NCI-H187 treated with DMSO at 0.1 percent for 48 hours (cell line): ENCODE measurements at places on chromosomes 7 and 10.

DNA sequence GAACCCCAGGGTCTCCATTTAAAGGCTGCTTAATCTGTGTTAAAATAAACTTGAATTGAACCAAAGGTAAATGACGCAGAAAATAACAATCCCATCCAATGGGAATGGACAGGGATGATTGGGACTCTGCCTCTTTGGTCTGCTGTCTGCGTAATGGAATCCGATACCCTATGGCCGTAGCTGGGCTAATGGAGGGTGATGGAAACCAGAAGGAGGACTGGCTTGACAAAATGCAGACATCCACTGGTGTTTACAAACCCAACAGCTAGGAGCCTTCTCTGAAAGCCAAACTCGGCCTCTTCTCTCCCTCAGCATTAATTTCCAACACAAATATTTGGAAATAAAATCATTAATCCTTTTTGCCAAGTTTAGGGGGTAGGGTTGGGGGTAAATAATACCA lies 162.2 kb upstream of the CHST15 start:
- no peak for DNase-seq

DNA sequence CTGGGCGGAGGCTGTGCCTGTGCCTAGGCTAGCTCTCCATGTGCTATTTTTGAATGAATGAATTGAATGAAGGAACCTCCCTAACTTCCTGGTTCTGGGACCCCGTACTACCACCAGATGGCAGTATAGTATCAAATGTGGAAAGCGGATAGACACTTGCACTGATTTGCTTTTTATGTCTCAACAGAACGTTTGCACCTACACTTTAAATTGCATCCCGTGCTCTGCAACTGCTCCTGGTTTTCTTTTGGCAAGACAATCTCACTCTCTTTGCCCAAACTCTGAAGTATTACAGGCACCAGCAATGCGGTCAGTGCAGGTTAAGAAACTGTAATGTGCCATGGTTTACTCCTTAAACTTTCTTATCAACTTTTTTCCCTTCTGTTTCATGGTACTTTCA lies 6.5 kb downstream of the FZD8 start:
- DNase-seq: no peak

GRCh38 chr10:12547301-12547771 lies 198.0 kb downstream of the CAMK1D start:
- DNase-seq: no peak

DNA sequence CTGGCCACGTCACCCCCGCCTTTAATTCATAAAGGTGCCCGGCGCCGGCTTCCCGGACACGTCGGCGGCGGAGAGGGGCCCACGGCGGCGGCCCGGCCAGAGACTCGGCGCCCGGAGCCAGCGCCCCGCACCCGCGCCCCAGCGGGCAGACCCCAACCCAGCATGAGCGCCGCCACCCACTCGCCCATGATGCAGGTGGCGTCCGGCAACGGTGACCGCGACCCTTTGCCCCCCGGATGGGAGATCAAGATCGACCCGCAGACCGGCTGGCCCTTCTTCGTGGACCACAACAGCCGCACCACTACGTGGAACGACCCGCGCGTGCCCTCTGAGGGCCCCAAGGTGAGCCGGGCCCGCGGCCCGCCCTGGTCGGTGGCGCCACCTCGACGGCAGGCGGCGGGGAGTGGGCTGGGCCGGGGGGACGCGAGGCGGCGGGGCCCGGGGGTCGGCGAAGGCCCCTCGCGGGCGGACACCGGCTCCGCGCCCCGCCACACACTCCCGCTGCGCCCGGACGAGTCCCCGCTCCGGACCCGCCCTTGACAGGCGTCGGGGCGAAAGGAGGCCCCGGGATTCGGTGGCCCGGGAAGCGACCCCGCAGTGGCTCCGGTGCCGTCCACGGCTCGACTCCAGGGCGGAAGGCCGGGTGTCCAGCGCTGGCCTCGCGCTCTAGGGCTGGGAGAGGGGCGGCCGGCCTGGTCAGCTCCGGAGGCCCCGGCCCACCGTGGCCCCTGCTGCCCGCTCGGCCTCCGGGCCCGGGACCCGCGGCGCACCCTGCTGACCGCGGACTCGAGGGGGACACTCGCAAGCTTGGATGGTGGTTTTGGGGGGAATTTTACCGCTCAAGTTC lies 557 bp downstream of the BAG3 start:
- no peak for DNase-seq

DNA sequence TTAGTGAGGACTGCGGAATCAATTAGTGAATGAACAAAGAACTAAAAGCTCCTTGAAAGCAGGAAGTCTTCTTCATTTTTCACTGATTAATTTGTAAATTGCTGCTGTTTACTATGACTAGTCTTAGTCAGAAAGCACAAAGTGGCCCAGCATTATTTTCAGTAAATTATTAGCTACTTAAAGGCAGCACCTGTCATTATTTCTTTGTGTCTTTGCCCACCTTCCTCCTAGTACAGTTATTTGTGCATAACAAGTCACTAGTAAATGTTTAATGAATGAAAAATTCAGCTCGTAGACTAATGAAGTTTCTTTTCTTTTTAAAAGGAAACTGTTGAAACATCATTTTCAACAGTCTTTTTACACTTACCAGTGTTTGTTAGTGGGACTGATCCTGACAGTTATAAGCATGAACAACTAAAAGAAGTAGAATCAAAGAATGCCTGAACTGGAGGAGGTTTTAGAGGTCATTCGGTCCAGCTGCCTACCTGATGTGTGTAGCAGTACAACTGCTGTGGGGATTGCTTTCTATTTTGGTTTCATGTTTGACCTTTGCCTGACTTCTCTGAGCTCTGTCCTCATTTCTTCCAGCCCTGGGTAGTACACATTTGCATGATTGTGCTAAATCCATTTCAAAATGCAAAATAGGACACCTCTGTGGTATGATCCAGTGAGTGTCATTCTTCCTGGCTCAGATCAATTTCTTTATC lies 140.0 kb upstream of the PHYHIPL start:
- DNase-seq: no peak

DNA sequence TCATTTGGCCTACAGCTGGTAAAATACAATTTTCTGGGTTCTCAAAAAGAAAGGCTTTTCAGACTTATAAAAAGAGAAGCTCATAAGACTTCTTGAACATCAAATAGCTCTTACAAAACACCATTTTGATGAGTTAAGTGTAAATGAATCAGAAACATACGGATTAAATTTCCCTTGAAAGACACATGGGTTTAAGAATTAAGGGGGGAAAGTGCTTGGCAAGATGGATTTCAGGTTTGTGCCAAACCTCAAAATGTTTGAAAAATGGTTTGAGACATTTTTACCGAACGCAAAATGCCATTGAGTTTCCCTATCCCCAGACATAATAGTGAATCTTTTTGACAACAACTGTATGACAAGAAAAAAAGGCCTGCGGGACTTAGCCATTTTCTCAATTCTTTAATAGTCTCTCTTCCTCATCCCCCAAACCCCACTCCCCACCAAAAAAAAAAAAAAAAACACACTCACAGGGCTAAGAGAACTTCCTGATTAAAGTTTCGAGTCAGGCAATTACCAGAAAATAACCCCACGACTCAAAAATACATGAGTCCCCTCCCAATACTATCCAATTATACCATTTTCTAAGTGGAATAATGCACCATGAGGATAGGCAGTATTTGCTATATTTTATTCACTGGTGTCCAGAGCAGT lies 260.1 kb downstream of the TRIL start:
- DNase-seq: no peak

DNA sequence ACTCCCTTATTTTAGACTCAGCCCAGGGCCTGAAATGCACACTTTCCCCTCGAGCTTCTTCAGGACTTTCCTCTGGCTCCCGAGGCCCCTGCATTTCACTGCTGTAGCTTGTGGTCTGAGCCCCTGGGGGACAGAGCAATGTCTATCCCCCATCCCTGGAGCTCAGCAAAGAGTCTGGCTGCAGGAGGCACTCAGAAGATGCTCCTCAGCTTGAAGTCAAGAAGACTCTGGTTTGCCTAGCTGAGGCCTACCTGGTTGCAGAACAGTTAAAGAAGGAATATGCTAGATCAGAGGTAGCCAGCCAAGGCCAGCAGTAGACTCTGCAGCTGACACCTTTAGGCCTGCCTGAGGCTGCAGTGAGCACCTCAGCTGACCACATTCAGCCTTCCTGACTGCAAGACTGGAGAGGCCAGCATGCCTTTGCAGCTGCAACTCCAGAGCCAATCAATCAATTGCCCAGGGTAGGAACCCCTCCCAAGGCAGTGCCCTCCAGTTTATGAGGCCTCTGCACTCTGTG lies 36.9 kb upstream of the IKZF1 start:
- no peak for DNase-seq

GRCh38 chr10:101331956-101332355 lies 22.0 kb upstream of the BTRC start:
- no peak for DNase-seq

GRCh38 chr7:27532314-27532713 lies 130.4 kb downstream of the HIBADH start:
- no peak for DNase-seq

DNA sequence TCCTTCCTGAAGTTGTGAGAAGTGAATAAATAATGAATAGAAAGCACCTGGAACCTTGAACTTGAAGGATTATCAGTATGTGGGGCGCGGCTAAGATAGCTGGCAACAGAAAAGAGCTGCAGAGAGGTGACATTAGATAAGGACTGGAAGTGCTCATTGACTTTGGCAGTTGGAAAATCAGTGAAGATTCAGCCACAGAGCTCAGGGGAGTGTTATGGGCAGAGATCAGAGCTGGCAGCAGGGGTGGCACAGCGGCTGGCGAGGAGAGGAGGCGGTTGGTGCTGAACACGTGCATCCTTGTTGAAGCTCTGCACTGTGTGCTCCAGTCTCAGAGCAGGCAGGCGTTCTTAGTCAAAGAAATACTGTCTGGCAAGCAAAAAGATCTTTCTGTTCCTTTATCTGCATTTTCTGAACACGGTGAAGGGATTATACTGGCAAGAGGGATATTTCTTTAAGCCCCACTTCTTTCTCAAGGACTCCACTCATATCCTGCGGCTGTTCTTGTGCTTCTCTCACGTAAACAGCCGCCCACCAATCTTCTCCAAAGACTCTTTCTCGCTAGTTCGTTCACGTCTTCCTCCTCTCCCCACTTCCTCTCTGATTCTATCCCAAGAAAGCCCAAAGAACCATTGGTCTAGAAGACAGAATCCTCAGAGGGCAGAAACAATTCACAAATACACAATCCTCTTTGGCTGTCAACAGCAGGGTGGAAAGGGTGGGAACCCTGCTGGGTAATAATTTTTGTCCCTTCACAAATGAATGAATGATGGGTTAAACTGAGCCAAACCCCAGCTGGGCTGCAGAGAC lies 38.6 kb upstream of the ADD3 start:
- no peak for DNase-seq

GRCh38 chr10:116521424-116522290 lies 24.1 kb upstream of the PNLIP start:
- DNase-seq: no peak

GRCh38 chr7:38846280-38846679 lies 62.7 kb downstream of the VPS41 start:
- no peak for DNase-seq

- DNase-seq: no peak
These were observed 65.5 kb downstream of the RAMP3 start for GRCh38 chr7:45223078-45223477.

GRCh38 chr10:3785851-3786271 lies 852 bp upstream of the KLF6 start:
- no peak for DNase-seq

DNA sequence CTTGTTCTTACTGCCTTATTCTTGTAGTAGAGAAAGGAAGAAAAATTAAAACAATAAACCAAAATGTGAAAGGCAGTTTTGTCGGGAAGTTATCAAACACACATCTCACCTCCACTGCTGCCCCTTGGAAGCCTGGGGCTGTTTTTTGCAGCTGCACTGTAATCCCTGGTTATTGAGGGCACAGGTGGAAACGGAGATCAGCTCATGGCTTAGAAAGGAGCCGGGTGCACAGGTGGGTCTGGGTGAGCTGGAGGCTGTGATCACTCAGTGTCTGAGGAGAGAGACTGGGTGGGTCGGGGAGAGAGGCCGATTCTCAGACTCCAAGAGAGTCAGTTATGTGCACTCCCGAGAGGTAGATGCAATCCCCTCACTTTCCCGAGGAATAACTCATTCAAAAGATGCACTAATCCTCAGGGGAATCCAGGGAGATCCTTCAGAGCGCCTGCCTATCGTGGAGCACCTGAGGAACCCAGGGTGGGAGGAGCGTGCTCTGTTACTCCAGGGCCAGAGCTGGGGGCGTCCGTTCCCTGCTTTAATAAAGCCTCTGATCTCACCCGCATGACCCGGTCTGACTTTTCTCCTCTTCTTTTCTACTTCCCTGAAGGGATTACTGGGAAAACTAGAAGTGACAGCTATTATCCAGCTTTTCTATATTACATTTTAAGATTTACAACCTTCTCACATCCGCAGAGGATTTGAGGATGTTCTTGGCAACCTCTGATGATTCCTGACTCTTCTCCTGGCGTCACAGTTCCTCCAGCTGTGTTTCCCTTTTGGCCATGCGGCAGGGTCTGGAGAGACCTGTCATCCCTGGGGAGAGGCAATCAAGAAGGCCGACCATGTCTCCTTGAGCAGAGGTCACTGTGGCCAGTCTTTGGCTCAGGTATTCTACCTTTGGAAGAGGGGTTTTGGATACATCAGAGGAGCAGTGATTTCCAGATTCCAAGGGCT lies 82.1 kb downstream of the CAMK1D start:
- DNase-seq: no peak

- no peak for DNase-seq
These were observed 113.0 kb downstream of the CCDC3 start for GRCh38 chr10:12888470-12888869.

GRCh38 chr10:69382382-69383117 lies 34.2 kb downstream of the TACR2 start:
- DNase-seq: no peak

GRCh38 chr7:295155-296154 lies 5.5 kb downstream of the FOXL3 start:
- DNase-seq: no peak

- no peak for DNase-seq
These were observed 431 bp downstream of the ZYX start for GRCh38 chr7:143381427-143382125.

- DNase-seq: no peak
These were observed 118.5 kb downstream of the FAM107B start for GRCh38 chr10:14656052-14656730.

- DNase-seq: no peak
These were observed 73.3 kb downstream of the DNAH11 start for GRCh38 chr7:21616091-21616490.
